ENCODE measurements at places on chromosomes 4 and X. TPM values are rescaled to one million over a fixed set of nuclear protein-coding genes. Genes with fewer than 3 reads are reported as not detected.

DNA sequence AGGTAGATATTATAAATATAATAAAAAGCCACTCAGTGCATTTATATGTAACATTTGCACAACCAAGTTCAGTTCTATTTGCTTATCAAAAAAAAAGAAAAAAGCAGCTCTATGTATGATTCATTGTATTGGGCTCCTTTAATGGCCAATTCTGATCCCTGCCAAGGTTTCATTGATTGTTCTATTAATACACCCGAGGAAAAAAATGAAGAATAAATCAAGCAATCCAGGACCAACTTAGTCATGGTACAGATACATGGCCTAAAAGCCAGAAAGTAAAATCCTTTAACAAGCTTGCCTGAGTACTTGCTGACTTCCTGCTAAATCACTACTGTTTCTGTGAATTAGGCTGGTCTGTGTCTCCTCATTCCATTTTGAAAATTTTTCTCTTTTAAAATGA is 77.6 kb upstream of the PCDH7 start:
- no peak overlapping the region for H3K27ac ChIP-seq
- no peaks in the 10 kb centered on the region for H3K4me1 ChIP-seq
- no peak overlapping the region for H3K4me3 ChIP-seq
- no peaks in the 10 kb centered on the region for H3K27me3 ChIP-seq

- peaks cover under 1% of the 10 kb centered on the region for H3K36me3 ChIP-seq
- H3K4me3 ChIP-seq: peak overlapping the region; percentile 71
- no peaks in the 10 kb centered on the region for H3K27me3 ChIP-seq
- peaks cover 7% of the 10 kb centered on the region for H3K4me1 ChIP-seq
- DNase-seq: no peak
These were observed 937 bp downstream of the HELQ start for GRCh38 chr4:83454686-83455085.

The GC gene
- total RNA-seq: not detected

DNA sequence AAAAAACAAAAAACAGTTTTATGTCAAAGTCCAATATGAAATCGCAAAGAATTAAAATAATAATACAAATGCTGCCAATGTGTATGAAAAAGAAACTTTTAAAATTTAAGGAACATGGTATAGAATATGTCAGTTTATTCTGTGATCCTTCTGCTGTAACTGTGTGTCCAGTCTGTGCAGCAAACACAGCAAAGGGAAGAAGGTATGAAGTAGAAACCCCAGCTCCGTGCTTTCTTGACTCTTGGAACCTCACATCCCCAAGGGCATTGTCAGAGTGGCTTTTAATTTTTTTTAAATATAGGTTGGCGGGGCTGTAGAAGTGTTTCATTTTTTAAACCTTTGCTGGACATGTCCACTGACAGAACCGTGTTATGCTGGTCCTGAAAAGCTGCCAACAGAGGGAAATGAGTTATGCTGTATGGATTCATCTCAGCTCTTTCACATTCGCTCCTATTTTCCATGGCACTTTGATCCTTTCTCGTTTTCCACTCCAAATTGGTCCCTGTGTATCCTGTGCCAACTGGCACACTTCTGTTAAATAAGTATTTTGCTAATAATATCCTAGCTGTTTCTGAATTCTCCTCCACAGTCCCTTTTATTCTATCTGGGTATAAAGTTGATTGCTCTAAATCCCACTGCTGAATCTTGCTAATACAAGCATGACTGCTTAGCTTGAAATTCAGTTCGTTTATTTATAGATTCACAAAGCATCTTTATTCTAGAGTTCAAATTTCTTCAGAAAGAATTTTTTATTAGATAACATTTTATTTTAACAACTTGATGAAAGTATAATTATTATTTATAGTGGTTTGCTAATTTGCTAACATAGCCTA is 127.0 kb upstream of the DDIT4L start:
- H3K27ac ChIP-seq: no peak overlapping the region
- no peaks in the 10 kb centered on the region for H3K4me1 ChIP-seq
- DNase-seq: peak; percentile 25
- no peaks in the 10 kb centered on the region for H3K36me3 ChIP-seq
- no peak overlapping the region for H3K4me3 ChIP-seq

The EXOC1 gene
- 62.2 TPM for total RNA-seq

DNA sequence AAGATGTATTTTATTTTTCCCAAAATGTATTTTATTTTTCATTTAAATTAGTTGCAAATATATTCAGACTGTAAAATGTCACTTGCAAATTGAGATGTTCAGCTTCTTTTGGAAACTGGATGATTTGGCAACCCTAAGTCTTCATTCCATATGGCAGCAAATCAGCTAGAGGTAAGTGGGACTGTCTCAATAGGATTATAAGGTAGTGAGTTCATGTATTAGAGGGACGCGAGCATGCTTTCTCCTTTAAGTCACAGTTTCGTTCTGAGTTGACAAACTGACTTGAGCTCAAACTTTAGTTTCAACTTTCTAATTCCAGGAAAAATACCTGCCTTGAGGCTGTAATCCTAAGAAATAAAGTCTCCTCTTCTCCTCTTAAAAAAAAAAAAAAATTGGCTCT is 44.2 kb upstream of the TMEM131L start:
- no peaks in the 10 kb centered on the region for H3K36me3 ChIP-seq
- no peaks in the 10 kb centered on the region for H3K4me1 ChIP-seq
- no peak for DNase-seq
- H3K4me3 ChIP-seq: no peak overlapping the region
- no peak overlapping the region for H3K27ac ChIP-seq

The SLC9B1 gene
- total RNA-seq: not detected

- peaks cover 5% of the 10 kb centered on the region for H3K27me3 ChIP-seq
- H3K27ac ChIP-seq: peak overlapping the region; percentile 70
These were observed 212 bp downstream of the CLCN4 start for GRCh38 chrX:10157032-10157341.

The LANCL3 gene
- total RNA-seq: 4.8 TPM

DNA sequence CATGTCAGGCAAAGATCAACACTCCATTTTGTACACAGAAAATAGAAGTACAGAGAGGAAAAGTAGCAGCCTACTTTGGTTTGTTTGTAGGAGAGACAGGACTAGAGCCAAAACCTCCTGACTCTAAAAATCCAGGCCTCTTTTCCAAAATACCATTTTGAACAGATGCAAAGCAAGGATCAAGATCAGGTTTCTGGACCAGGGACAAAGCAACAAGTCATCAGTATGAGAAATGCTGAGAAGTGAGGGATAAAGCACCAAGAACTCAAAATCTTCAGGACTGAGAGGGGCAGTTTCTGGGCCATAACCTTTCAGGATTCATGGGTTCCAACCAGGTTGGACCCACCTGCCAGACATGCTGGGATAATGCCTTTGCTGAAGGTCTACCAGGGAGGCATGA is 36.6 kb upstream of the MBTPS2 start:
- no peak overlapping the region for H3K4me3 ChIP-seq
- H3K27ac ChIP-seq: no peak overlapping the region
- H3K36me3 ChIP-seq: no peaks in the 10 kb centered on the region
